ENCODE measurements at places on chromosomes 12 and 14.

DNA sequence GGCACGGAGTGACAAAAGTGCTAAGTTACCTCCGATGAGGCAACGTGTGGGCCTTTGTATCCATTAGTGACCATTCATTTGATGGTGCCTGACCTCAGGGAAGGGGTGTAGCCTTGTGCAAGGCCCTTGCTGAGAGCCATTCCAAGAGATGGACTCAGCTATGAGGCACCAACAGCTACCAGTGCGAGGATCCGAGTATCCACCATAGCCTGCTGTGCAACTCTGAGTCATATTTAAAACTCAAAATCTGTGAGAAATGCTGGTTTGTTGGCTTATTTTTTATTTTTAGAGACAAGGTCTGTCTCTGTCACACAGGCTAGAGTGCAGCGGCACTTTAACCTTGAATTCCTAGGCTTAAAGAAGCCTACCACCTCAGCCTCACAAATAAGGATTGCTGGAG is 25.1 kb upstream of the WNK1 start:
- DNase-seq, result no peak

- no peak for DNase-seq
These were observed 25.4 kb downstream of the RTRAF start for GRCh38 chr14:52014601-52015267.

DNA sequence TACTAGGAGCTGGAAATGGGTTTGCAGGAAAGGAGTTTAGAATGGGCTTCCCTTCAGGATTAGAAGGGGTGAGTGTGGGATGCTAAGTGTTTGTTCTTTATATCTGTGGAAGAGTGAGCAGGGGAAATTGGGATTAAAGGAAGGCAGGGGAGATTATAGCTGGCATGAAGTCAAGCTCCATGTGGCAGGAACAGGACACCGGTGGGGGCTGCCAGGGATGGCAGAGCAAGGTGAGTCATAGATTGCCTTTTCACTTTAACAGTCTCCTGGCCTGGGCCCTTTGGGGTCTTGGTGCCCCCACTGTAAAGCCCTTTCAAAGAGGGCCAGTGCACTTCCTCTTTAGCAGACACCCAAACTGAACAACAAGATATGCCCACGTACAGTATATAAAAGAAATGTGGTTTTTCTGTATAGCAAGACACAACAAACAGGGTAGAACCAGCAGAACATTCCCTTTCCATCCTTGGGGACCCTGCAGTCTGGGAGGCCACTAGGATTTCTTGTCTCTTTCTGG is 23.1 kb upstream of the FBXO21 start:
- no peak for DNase-seq

DNA sequence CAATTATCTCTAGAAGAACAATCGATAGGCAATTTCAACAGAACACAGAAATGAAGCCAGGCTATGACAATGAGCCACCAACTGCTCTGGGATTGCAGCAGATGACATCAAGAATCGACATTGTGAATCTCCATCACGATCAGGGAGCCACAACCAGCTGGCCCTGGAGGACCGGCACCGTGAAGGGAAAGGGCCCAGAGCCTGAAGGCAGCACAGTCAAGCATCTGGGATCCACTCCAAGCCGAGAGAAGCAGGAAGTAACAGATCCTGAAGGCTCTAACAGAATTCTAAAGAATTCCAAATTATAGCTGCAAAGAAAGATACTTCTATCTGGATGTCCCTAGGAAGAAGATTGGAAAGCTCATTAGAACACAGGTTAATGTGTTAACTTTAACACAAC is 61.0 kb downstream of the LRRC74A start:
- no peak for DNase-seq

DNA sequence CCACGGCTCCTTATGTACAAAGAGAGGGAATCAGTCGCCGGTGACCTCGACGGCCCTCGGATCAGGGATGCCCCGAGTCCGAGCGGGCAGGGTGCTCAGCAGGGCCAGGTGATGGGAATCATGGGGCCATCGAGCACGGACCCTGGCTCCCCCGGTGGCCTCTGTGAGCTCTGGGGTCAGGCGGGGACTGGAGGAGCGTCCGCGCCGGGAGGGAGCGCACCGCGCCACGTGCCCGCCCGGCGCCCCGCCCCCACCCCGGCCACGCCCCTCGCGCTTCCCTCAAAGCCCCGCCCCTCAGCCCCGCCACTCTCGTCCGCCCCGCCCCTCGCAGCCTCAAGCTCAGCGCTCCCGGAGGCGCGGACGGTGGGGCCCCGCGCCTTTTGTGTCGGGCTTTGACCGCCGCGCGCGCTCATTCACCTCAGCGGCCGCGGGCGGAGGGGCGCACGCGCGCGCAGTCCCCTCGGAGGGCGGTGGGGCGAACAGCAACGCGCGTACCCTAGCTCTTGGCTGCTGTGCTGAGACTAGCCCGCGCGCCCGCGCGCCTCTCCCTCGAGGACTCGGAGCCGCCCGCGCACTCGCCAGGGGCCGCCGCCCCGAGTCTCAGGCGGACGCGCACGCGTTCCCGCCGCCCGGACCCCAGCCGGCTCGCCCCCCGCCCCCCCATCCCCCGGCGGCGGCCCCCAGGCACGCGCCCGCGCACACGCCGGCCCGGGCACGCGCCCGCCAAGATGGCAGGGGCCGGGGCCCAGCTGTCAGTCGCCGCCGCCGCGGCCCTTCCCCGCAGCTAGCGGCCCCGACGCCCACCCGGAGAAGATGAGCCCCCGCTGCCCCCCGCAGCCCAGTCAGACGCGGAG is 93.9 kb upstream of the EVL start:
- DNase-seq, result no peak

- no peak for DNase-seq
These were observed 24.8 kb upstream of the AKAP5 start for GRCh38 chr14:64440494-64440893.

Measured in cortex of kidney (tissue), 1 donor.